ENCODE measurements at places on chromosomes 11 and 22.

DNA sequence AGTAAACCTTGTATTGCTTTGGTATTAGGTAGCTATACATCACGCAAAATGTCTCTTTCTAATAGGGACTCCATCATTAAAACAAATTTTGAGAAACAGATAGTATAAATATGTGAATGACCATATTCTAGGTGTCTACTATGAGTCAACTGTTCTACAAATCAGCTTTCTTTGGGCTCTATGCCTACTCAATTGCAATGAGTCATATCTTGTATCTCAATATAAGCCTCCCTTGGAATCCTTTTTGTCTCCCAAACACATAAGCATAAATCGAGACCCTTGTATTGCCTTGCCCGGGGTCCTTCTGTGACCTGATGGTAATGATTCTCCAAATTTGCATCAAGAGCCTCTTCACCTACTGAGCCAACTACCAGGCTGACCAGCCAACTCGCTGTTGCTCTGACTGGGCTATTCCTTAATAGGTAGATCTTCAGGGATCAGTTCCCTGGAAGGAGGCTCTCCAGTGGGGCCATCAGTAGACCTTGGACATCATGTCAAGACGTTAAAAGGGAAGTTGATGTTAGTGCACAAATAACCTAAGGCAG is 22.2 kb downstream of the BLID start:
- peaks cover 14% of the 10 kb centered on the region for H3K4me1 ChIP-seq
- H3K4me3 ChIP-seq = no peak overlapping the region
- H3K27ac ChIP-seq = no peak overlapping the region
- no peaks in the 10 kb centered on the region for H3K36me3 ChIP-seq

DNA sequence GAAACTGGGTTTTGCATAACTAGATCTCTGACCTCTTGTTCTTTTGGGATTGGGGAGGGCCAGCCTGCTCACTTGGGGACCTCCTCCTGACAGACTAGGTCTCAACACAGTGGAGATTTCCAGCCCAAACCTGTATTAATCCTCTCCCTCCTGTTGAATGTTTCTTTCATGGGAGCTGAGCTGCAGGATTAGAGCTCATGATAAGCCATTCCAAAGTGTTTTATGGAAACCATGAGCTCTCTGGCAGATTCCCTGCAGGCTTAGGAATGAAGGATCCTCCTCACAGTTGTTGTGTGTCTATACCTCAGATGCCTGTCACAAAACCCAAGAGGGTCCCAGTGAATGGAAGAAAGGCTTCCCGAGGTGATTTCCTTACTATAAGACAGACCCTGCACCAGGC is 248.4 kb upstream of the B3GAT1 start:
- H3K27me3 ChIP-seq = no peaks in the 10 kb centered on the region
- no peaks in the 10 kb centered on the region for H3K4me1 ChIP-seq
- no peak for DNase-seq
- H3K27ac ChIP-seq = no peak overlapping the region

GRCh38 chr22:27797520-27798391 is 3.8 kb downstream of the MN1 start:
- DNase-seq = no peak
- no peak overlapping the region for H3K27ac ChIP-seq
- H3K4me3 ChIP-seq = peak overlapping the region; percentile 72

GRCh38 chr22:38891256-38891655 is 19.2 kb upstream of the CBX6 start:
- no peak overlapping the region for H3K27ac ChIP-seq
- no peak for DNase-seq
- H3K36me3 ChIP-seq = no peaks in the 10 kb centered on the region
- H3K27me3 ChIP-seq = no peaks in the 10 kb centered on the region

DNA sequence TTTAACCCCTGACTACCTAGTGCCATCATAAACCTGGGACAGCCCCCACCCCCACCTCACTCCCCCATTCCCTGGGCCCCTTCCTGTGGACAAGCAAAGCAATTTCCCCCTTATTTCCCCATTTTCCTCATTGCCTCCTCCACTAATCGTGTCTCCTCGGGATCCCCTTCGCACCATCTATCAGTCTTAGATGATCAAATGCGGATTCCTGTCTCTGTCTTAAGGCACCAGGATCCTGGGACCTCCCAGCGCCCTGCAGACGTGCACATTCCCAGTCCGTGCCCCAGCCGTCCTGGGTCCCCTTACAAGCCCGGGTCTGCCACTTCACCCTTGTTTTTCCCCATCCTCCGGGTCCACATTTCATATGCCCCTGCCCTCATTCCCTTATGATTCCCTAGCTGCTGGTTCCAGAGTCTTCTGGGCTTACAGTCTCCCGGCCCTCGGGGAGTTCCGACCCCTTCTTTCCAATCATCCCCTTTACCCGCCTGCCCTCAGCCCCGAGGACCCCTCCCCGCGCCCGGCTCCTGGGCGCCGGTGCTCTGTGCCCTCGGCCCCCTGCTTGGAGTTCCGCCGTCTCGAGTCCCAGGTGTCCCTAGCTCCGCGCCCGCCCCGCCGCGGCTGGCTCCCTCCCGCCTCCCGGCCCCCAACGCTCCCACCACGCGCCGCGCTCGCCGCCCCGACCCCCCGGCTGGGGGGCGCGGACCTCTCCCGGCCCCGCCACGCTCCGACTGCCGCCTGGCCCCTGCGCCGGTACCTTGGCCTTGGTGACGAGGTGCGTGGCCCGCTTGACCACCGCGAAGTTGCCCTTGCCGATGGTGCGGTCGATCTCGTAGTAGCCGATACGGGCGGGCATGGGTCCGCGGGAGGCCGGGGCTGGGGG is 599 bp downstream of the SIK3 start:
- peak overlapping the region; percentile 92 for H3K4me3 ChIP-seq
- H3K36me3 ChIP-seq = no peaks in the 10 kb centered on the region
- DNase-seq = peak; percentile 68
- H3K27ac ChIP-seq = peak overlapping the region; percentile 67
- peaks cover 23% of the 10 kb centered on the region for H3K4me1 ChIP-seq

- no peak overlapping the region for H3K4me3 ChIP-seq
- no peaks in the 10 kb centered on the region for H3K36me3 ChIP-seq
- H3K27me3 ChIP-seq = no peaks in the 10 kb centered on the region
Observed at GRCh38 chr11:131858505-131858904, 488.1 kb downstream of the NTM start.

- no peak overlapping the region for H3K4me3 ChIP-seq
- H3K4me1 ChIP-seq = no peaks in the 10 kb centered on the region
- H3K27me3 ChIP-seq = no peaks in the 10 kb centered on the region
- H3K36me3 ChIP-seq = no peaks in the 10 kb centered on the region
Observed at GRCh38 chr11:38304926-38305325, 1706.9 kb upstream of the RAG2 start.
